ENCODE measurements at places on chromosomes 3 and 15.

GRCh38 chr3:172717493-172718088 is 6.7 kb upstream of the NCEH1 start:
- no peak for DNase-seq

DNA sequence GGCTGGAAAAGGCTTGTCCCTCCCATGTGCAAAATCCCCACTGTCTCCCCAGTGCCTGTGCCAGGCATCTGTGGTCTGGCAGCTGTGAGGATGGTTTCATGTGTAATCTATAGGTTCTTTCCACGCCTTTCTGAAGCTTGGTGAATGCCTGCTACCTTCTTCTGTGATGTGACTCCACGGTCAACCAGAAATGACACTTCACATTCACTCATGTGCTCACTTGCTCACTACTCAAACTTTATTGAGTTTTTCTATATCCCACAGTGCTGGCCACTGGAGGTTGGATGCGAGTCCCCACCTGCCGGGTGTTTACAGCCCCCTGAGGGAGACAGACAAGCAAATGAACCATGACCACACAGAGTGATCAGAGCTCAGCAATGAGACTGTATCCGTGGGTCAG is 27.9 kb upstream of the TLE3 start:
- no peak for DNase-seq

- DNase-seq = peak; percentile 67
These were observed 45.6 kb upstream of the PAQR5 start for GRCh38 chr15:69253156-69253555.

GRCh38 chr3:3629911-3630310 is 169.3 kb upstream of the LRRN1 start:
- no peak for DNase-seq

DNA sequence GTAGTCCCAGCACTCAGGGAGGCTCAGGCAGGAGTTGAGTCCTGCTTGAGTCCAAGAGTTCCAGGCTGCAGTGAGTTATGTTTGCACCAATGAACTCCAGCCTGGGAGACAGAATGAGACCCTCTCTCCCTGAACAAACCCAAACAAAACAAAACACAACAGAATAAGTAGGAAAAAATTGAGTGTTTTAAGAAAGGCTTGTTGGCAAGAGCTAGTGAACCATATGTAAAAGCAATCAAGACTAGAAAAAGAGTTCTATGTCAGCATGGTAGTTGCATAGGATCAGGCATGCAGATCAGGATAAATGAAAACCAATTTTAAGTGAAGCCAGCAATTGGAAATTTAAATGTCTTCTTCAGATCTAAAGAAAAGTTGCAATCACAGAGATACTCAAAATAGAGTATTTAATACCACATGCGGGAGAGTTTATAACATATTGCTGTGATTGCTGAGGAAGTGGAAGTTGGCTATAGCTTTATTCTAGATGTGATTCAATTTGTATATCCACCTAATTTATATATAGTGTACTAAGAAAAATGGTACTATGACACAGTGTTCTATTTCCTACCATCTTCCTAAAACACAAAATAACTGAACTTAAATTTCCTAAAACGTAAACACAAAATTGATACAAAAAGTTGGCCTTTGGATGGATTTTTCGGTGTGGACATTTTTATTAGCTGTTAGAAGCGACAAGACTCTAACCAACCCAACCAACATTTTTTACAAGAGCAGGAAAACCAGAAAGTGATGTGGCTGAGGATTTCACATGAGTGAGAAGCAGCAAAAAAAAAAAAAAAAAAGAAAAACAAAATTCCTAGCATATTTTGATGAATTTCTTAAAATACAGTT is 101.9 kb upstream of the ROBO1 start:
- DNase-seq = no peak

- no peak for DNase-seq
These were observed 7.8 kb downstream of the ATP2C1 start for GRCh38 chr3:130901463-130902204.

DNA sequence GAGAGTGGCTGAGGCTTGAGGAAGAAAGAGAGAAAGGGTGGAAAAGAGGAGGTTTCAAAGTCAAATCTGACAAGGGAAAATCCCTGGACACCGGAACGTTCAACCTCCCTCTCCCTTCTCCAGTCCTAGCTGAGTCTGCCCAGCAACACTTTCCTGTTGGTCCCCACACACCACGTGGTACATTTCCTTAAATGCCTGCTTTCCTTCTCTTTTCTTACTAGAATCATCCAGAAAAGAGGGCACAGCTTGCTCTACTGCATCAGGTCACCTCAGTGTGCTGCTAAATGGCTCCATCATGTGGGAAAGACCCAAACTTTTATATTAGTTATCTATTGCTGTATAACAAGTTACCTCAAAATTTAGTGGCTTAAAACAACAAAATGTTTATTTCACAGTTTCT is 181.2 kb downstream of the NECTIN3 start:
- no peak for DNase-seq

- DNase-seq = no peak
These were observed 174.9 kb downstream of the TNIK start for GRCh38 chr3:171285287-171285686.
